GM10248 (cell line): ENCODE measurements at places on chromosomes 2 and 18.

GRCh38 chr2:24512831-24513230 is 21.8 kb downstream of the NCOA1 start:
- no peak for DNase-seq

DNA sequence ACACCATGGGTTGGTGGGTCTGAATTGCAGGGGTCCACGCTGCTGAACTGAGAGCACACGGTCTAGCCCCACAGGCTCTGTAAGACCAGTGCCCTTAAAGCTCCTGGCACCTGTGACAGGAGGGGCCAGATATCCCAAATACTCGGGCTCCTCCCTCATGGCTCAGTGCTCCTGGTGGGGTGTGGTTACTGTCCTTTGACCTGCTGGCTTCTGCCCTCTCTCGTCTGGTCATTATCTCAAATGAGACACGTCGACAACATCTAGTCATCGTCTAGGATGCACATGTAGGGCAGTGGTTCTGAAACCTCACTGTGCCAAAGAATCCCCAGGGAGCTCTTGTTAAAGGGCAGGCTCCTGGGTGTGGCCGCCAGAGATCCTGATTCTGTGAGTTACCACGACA is 258.4 kb downstream of the LOXHD1 start:
- DNase-seq, result no peak

GRCh38 chr18:58960508-58960907 is 95.8 kb downstream of the ZNF532 start:
- no peak for DNase-seq

GRCh38 chr18:21444465-21445212 is 155.9 kb downstream of the ESCO1 start:
- DNase-seq, result peak; percentile 54

DNA sequence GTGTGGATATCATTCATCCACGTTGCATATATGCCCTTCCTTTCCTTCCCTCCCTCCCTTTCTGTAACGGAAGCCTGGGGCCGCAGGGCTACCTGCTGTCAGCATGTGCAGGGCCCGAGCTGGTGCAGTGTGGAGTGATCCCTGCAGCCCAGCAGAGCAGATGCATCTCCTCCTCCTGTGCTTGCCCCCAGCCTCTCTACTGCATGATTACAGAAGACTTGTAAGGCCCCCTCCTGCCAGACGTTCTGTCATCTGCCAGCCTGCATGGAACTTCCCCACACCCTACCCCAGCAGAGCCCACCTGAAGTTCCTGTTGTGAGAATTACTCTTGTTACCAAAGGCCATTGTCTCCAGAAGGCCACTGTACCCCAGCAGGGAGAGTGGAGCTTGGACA is 67.5 kb upstream of the FOSL2 start:
- DNase-seq, result no peak
